ENCODE measurements at places on chromosomes 4 and X.

- no peak for DNase-seq
These were observed 30.8 kb downstream of the COMMD8 start for GRCh38 chr4:47432749-47433148.

DNA sequence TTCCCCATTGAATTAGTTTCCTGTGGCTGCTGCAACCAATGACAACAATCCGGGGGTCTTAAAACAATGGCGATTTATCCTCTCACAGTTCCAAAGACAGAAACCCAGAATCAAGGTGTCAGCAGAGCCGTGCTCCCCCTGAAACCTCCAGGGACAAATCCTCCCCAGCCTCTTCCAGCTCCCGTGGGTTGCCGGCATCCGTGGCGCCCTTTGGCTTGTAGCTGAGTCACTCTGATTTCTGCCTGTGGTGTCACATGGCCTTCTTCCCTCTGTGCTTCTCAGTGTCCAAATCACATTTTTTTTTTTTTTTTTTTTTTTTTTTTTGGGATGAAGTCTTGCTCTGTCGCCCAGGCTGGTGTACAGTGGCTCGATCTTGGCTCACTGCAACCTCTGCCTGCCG lies 64.5 kb upstream of the STX18 start:
- no peak for DNase-seq

DNA sequence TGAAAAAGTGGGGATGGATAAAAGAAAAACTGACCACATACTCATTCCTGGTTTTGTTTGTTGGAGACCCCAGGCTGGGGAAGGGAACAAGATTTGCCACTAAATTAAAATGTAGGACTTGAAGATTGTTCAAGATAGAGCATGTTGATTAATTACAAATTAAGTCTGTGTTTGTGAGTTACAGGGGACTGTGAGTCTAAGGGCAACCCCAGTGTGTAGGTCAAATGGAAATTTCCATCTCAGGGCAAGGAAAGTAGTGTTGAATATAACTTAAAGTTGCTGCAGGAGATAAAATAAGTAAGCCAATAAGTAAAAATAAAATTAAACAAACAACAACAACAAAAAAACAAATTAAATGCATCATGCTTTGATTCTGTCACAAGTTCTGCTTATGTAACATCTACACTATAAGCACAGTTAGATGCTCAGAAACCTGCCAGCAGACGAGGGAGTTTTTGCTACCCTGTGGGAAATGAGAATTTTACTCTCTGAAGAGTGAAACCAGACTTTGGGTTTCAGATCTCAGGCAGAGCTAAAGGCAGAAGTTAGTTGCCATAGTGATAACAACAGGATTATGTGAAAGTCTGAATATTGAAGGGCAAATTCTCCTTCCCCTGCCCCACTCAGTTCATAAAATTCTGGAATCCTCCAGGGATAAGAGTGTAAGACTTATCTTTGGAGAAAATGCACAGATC lies 352.3 kb downstream of the GRXCR1 start:
- DNase-seq = no peak

GRCh38 chr4:99816545-99817308 lies at the start of gene DAPP1:
DAPP1 (plus strand) TSS chr4:99816827; CDS start chr4:99816914, 87 bp downstream.
- DNase-seq = peak; percentile 65

DNA sequence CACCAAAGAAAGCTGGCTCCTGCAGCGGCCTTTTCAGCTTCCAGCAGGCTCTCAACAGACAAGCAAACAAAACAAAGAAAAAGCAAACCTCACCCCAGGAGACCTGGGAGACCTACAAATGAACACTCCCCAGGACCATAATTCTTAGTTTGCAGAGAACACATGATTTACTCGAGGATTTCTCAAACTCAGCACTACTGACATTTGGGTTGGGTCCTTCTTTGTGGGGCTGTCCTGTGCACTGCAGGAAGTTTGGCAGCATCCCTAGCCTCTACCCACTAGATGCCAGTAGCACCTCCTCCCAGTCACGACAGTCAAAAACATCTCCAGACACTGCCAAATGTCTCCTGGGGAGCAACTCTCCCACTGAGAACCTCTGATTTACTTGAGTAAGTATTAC lies 21.9 kb downstream of the APOO start:
- DNase-seq = no peak

- DNase-seq = no peak
These were observed 43.8 kb downstream of the NHSL2 start for GRCh38 chrX:71954458-71954857.

GRCh38 chr4:186557486-186557885 lies 2.1 kb upstream of the MTNR1A start:
- no peak for DNase-seq

DNA sequence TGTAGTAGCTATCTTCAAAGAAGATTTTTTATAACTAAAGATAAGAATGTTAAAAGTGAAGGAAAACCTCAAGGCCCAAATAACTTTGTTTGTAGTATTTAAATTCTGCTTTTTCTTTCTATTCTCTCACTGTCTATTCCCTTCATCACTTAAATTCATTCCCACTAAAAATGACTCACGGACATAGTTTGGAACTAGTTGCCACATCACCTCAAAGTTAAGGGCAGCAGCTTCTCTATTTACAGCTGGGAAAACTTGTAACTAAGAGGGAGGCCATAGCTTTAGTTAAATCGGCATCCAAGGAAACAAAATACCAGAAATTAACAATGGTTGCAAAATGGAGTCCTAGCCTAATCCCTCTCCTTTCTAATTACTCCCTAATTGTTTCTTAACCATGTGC lies 325.4 kb upstream of the MAGEB2 start:
- DNase-seq = no peak

DNA sequence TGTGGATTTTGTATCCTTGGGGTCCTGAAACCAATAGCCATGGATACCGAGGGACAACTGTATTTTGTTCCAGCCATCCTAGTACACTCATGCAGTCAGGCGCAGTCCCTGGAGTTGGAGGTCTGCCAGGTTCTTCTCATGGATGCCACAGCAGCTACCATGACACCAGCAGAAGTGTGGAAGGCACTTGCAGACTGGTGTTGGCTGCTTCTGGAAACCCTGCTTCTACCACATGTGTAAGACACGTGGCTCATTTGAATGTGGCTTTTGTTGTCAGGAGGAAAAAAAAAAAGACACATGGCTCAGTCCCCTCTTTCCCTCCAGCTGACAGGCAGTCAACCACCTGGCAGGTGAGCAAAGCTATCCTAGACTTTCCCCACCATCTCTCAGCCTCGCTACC lies 19.4 kb downstream of the DRD5 start:
- DNase-seq = no peak

DNA sequence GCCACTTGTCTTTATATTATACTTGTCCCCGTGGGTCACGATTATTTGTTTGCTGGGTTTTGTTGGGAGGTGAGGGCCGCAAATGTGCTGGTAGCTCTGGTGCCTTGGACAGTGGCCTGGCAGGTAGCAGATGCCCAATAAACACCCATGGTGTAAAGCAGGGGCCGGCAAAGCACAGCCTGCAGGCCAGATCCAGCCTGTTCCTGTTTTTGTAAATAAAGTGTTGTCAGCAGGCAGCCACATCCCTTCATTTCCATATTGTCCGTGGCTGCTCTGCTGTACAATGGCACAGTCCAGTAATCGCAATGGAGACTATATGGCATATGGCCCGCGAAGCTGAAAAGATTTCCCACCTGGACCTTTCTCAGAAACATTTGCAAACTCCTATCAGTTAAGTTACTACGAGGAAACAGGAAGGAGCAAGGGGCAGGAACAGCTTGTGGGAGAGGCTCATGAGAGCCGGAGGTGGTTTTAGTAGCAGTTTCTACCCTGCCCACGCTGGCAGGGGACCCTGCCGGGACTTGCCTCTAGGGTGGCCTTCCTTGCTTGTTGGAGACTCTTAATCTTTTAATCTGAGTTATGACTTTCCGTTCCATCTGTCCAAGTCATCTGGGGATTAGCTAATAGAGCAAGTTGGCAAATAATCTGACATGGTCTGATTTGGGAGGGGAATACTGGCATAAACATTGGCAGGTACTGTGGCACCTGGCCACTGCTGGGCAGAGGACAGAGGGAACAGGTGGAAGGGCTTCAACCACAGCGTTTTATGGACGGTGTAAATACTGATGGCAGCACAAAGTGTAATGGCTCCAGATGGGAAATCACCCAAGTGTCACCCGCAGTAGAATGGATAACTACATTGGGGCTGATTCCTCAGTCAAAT lies 19.6 kb downstream of the CLCN4 start:
- DNase-seq = no peak

DNA sequence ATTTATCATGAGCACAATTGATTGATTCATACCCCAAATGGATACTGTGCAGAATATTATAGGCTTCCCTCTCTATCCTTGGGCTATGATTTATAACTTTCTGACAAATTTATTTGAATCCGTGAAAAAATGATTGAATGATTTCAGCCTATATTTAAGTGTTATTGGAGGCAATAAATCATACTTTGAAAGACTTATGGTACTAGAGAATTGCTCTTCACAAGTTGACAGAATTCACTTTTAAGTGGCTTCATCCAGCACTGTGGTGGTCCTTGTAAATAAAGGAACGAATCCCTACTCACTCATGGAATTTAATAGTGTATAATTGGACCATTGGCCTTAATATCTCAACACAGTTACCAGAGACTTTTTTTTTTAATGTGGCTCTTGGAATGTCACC lies 174.8 kb upstream of the TLL1 start:
- no peak for DNase-seq

- DNase-seq = no peak
These were observed 7.9 kb downstream of the PITX2 start for GRCh38 chr4:110614976-110615352.

DNA sequence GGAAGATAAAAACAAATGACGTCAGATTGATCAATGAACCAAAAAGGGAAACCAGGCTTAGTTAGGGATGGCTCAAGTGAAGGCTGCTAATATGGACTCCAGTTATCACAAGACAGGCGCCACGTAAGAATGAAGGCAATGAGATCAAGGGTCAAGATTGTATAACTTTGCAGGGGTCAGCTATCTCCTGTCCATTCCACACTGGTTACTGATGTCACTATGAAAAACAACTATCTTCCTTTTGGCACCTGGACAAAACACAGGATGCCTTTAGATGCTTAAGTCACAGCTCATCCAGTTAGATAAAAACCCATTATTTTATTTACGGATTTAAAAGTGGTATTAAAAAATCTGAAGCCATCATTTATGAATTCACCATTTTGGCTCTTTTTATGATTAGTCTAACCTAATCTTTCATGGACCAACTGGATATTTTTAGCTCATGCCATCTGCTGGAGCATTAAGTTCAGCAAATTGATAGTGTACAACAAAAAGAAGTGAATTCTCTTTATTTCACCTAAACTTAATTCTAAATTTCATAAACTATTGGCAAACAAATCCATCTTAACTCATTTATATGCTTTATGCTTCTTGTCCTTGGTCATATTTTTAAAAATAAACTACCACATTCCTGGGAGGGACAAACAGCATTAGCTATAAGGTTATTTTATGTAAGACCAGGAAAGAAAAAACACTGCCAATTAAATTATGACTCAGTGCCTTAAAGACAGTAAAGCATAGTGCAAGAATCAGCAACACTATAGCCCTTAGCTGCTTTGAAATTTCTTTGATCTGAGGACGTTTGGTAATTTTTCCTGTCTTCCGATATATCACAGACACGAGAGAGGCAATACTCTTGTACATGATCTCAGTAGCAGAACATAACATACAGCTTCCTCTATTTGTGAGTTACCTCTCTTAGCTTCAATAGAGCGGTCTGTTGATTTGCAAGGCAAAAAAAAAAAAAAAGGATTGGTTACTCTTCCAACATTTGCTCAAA lies 27.0 kb downstream of the DHX15 start:
- DNase-seq = no peak

DNA sequence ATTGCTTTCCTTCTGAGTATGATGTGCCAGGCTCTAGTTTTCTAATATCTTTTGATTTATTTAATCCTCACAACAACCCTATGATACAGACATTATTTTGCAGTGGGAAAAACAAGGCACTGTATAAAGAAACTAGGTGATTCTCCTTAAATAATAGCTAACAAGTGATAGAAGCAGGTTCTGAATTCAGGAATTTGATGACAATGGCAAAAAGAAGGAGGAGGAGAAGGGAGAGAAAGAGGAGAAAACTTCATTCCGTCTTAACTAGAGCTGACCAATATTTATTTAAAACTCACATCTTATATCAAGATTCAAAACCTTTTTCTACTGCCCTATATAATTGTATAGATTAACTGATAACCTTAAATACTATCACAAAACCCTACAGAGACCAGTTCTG lies 1477.1 kb upstream of the PCDH7 start:
- DNase-seq = no peak

DNA sequence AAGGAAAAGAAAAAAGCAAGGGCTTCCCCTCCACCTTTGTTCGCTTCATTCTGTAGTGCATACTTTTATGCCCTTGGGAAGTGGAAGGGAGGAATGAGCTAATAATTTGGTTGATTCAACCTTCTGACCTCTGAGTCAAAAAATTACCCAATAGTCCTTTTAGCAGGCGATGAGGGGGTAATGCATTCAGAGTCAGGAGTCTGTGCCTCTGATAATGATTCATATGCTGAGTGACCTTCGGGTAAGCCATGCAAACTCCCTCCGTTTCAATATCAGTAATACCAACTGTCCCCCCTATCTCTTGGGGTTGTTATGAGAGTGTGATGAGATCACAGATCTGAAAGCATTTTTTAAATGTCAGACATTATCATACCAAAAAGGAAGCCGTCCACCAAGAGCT lies 41.6 kb upstream of the ACSL4 start:
- no peak for DNase-seq

GRCh38 chr4:73853718-73854473 lies 800 bp downstream of the PF4V1 start:
- no peak for DNase-seq

GRCh38 chr4:153257151-153257620 lies 52.9 kb downstream of the TRIM2 start:
- DNase-seq = peak; percentile 27

DNA sequence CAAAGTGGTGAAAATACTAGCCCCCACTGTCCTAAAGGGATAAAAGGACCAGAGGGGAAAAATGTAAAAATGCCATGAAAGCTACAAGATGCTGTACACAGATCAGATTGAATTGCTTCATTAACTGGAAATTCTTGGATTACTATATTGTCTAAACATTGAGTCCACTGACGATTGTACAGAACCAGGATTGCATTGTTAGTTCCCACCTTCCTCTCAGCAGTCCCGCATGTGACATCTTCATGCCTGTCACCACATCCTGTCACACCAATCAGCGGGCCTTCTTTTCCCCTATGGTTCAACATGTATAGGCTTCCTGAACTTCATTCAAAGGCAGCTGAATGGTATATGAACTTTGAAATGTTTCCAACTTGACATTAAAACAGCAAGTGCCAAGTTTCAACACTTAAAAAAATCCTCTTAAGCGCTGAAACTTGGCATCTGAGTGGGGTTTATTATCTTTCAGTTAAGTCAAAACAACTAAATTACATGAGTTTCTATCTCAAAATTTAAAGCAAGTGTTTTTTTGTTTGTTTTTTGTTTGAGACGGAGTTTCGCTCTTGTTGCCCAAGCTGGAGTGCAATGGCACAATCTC lies 24.6 kb downstream of the ZRSR2 start:
- DNase-seq = no peak

DNA sequence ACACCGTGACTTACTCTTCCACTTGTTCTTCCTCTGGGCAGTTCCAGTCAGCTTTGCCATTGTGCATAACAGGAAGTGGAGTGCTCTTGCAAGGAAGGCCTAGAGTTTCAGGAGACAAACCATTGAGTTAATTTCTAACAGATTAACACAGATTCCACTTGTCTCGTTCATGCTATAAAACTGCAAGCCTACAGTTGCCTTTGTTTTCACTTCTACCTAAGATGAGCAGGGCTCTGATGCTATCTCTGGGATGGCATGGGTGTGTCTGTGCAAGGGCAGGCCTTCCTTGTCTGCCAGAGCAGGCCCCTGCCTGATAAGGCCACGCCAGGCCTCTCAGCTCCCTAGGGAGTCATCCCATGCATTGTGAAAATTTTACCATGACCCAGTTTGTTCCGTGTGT lies 67.7 kb upstream of the PGRMC2 start:
- no peak for DNase-seq
